Jurkat, Clone E6-1 (cell line): ENCODE measurements at places on chromosomes 4 and X.
A peak's percentile ranks its signal among the peaks of the same experiment; 100 is the strongest.

DNA sequence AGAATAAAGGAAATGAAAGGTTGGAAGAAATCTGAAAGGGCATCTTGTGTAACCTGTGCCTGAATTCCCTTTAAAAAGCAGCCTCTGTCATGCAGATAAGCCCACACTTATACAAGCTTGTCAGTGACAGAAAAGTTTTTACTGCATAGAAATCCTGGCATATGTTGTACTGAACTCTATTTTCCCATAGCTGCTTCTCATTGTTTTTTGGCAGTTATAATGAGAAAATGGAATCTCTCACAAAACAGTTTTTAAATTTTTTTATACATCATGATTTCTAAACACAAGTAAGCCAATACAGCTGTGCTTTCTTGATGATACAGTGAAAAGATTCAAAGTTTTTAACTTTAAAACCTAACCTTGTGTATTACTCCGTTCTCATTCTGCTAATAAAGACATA lies 511.4 kb upstream of the ARX start:
- DNase-seq = no peak

GRCh38 chr4:1130316-1131186 lies 17.2 kb upstream of the RNF212 start:
- DNase-seq = peak; percentile 74

- DNase-seq = no peak
These were observed 694 bp downstream of the PDS5A start for GRCh38 chr4:39976945-39977488.

GRCh38 chr4:7344636-7345155 lies 90.0 kb downstream of the PSAPL1 start:
- DNase-seq = no peak

DNA sequence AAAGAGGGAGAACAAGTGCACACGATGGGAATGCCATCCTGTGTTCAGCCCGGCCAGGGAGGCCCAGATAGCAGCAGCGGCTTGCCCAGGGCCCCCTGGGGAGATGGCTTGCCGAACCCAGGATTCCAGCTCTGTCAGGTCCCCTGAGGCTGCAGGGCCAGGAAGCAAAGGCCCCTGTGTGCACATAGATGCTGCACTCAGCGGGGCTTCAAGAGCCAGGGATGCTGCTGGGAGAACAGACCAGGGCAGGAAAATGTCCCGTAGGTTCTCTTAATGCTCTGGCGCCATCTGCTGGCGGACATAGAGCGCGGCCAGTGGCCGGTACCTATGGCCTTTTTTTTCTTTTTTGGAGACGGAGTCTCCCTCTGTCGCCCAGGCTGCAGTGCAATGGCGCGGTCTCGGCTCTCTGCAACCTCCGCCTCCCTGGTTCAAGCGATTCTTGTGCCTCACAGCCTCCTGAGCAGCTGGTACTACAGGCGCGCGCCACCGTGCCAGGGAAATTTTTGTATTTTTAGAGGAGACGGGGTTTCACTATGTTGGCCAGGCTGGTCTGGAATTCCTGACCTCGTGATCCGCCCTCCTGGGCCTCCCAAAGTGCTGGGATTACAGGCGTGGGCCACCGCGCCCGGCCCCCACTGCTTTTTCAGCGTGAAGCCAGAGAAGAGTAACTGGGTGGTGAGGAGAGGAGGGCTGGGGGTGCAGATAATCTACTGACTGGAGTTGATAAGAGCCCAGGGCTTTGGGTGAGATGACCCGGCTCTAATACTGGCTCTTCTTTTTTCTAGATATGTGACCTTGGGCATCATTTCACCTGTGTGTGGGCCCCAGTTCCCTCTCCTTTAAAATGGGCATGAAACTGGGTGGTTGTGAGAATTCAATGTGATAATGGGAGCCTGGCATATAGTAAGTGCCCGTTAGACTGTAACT lies 22.5 kb downstream of the MED28 start:
- DNase-seq = peak; percentile 48

GRCh38 chr4:94680176-94680862 lies 77.4 kb upstream of the BMPR1B start:
- DNase-seq = no peak

GRCh38 chr4:174928174-174928573 lies 10.0 kb downstream of the ADAM29 start:
- peak; percentile 94 for DNase-seq

DNA sequence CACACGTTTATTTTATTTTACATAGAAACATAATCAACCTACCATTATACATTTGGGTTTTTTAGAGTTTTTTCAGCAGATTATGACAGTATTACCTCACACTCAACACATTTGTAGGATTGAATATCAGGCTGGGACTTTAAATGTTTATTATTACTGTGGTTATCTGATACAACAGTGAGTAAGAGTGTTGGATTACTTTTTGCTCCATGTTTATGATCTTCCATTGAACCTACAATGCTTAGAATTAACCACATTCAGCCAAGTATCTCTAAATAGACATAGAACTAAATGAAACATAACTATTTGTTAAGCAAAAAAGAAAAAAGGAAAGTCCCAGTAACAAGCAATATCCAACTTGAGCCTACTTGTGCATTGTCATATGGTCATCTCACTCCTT lies 607.4 kb upstream of the PITX2 start:
- no peak for DNase-seq

GRCh38 chr4:7786040-7786439 lies 153.6 kb downstream of the AFAP1 start:
- DNase-seq = no peak

GRCh38 chr4:16824278-16824806 lies 74.1 kb downstream of the LDB2 start:
- no peak for DNase-seq

- DNase-seq = no peak
These were observed 3.3 kb upstream of the ZNF518B start for GRCh38 chr4:10460313-10461047.

DNA sequence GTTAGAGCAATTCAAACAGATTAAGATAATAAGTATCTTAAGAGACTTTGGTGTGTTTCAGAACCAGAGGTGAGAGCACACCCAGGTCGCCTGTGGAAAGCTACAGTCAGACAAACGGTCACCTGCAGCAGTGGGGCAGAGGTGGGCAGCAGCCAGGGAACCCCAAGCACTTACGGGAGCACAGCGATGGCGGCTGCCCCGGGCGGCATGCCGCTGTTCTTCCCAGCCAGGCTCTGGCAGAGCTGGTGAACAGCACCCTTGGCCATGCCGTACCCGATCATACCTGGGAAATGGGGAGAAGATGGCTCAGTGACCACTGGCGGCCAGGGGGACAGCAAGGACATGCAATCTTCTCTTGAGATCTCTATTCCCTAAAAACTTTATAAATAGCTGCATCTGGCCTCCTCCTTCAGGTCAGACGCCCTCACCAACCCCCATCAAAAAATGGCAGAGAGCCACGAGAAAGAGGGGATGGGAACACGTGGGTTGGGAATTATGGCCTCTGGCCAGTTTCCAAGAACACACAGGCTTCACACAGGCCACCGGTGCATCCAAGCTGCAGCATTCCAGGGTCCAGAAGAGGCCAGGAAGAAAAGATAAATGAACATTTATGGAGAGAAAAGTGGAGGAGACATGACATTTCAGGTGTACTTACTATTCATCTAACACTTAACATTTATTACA lies 19.7 kb downstream of the QDPR start:
- DNase-seq = no peak

DNA sequence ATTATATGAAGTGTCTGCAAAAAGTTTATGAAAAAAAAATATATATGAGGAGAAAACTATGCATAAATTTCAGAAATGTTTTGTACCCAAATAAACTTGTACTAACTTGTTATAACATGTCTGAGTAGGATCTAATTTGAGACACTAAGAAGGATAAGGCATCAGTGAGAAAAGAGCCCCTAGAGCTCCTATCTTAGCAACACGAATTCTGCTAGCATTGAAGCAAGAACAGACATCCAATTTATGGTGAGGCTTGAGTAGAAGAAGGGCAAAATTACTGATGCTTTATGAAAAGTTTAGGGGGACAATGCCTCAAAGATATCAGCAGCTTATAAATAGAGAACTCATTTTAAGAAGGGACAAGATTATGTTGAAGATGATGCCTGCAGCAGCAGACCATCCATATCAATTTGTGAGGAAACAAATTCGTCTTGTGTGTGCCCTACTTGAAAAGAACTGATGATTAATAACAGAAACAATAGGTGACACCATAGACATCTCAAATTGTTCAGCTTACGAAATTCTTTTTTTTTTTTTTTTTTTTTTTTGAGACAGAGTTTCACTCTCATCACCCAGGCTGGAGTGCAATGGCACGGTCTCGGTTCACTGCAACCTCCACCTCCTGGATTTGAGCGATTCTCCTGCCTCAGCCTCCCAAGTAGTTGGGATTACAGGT lies 35.7 kb upstream of the ADAM29 start:
- no peak for DNase-seq

GRCh38 chr4:81627590-81627989 lies 155.9 kb upstream of the RASGEF1B start:
- no peak for DNase-seq

GRCh38 chrX:123169247-123169901 lies 14.7 kb upstream of the GRIA3 start:
- DNase-seq = no peak

- no peak for DNase-seq
These were observed 12.8 kb upstream of the XIAP start for GRCh38 chrX:123847056-123847455.

- DNase-seq = no peak
These were observed 2.7 kb downstream of the SMAD1 start for GRCh38 chr4:145484225-145484846.

DNA sequence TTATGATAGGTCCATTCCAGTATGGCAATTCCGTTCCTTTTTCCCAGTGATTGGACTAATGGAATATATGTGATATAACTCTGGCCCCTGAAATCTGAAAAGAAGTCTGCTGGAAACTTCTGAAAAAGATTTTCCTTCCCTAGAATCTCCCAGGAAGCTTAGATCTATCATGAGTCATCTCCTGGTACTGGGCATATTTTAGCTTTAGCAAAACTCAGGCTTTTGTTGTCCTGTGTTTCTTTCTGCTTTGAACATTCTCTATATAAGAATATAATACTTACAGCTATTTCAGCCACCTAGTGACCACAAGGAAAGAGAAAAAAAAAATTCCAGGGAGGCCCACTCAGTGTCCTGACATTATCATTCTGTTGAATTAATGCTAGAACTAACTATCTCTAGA lies 597.2 kb upstream of the GRIA3 start:
- DNase-seq = no peak

GRCh38 chrX:12804655-12805054 lies 13.4 kb downstream of the PRPS2 start:
- DNase-seq = no peak

- DNase-seq = no peak
These were observed 558.2 kb upstream of the DIPK2B start for GRCh38 chrX:45758738-45759397.

DNA sequence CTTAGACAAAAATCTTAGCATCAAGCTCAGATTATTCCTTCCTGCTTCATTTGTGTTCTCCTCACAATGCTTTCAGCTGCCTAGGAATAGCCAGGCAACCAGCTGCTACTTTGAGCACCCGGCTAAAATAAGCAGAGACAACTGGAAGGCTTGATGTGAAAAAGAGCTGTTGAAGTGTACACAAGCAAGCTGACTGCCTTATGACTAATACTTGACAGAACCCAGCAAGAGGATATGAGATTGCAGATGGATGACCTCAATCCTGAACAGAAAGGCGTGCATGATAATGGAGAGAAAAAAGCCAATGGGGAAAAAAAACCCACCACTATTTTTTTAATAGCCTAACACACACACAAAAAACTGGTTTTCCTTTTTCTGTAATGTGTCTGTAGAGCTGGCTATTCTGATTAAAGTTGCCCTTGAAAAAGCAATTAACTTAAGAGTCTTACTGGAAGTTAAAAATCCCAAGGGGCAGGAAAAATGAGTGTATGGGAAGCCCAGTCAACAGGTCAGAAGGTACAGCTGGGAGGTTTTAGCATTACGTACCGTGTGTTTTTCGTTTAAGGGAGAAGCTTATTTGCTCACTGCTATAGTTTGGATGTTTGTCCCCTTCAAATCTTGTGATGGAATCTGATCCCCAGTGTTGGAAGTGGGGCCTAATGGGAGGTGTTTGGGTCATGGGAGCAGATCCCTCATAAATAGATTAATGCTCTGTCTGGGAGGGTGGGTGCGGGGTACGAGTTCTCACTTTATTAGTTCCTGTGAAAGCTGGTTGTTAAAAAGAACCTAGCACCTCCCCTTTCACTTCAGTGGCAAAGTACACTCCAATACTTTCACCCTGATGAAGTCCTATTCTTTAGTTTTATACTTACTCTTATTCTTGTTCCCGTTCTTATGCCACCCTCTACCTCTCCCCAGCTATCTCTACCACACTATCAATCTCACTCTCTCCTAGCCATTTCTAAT lies 37.1 kb upstream of the HERC6 start:
- DNase-seq = no peak

DNA sequence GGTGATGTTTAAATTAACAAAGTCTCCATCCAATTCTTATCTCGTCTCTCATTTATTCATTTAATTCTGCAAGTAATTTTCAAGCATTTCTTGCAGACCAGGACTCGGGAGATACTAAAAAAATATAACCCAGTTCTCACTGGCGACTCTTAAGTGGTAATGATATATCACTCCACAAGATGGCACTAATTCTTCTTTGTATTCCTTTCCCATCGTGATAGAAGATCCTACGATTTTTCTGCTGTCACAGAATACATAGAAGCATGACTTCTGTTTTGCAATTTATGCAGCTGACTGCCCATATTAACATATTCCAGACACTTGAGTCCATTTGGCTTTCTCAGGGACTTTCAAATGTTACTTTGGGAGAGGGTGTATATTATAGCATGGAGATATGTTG lies 64.0 kb upstream of the FGF13 start:
- peak; percentile 2 for DNase-seq

- no peak for DNase-seq
These were observed 11.5 kb downstream of the FGB start for GRCh38 chr4:154574311-154574710.

- DNase-seq = no peak
These were observed 95.6 kb upstream of the WDR17 start for GRCh38 chr4:175970072-175970471.

DNA sequence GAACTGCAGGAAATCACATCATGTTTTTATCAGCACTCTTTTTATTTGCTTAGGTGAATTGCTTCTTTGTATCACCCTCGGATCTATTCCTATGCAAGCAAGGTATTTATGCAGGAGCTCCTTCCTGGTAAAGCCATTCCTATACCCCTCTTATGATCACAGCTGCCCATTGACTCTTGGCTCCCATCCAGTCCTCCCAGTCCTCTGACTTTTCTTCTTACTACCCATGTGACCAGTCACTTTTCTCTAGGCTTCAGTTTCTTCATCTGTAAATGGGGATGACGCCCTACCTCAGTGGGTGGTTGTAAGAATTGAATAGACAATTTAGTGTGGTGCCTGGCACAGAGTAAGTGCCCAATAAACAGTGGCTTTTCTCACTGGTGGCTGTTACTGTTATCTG lies 144.9 kb downstream of the FHIP1A start:
- DNase-seq = no peak

GRCh38 chr4:56821381-56822243 lies at the start of gene SPINK2:
SPINK2 (minus strand) TSS chr4:56821701; CDS start chr4:56821662, 39 bp downstream.
- peak; percentile 45 for DNase-seq

GRCh38 chrX:2784026-2784425 lies 32.2 kb downstream of the XG start:
- no peak for DNase-seq
